ENCODE measurements at places on chromosomes 12 and 14. TPM values are rescaled to one million over a fixed set of nuclear protein-coding genes. Genes with fewer than 3 reads are reported as not detected.
A peak's percentile ranks its signal among the peaks of the same experiment; 100 is the strongest.

The OR4E2 gene
- not detected for total RNA-seq

- DNase-seq = peak; percentile 90
These were observed 279.1 kb downstream of the TTC6 start for GRCh38 chr14:37874429-37875109.

The KRT77 gene
- total RNA-seq = not detected

The BICDL1 gene
- total RNA-seq = 9.7 TPM

- DNase-seq = no peak
These were observed 66.1 kb upstream of the BCAT1 start for GRCh38 chr12:25014961-25015360.

DNA sequence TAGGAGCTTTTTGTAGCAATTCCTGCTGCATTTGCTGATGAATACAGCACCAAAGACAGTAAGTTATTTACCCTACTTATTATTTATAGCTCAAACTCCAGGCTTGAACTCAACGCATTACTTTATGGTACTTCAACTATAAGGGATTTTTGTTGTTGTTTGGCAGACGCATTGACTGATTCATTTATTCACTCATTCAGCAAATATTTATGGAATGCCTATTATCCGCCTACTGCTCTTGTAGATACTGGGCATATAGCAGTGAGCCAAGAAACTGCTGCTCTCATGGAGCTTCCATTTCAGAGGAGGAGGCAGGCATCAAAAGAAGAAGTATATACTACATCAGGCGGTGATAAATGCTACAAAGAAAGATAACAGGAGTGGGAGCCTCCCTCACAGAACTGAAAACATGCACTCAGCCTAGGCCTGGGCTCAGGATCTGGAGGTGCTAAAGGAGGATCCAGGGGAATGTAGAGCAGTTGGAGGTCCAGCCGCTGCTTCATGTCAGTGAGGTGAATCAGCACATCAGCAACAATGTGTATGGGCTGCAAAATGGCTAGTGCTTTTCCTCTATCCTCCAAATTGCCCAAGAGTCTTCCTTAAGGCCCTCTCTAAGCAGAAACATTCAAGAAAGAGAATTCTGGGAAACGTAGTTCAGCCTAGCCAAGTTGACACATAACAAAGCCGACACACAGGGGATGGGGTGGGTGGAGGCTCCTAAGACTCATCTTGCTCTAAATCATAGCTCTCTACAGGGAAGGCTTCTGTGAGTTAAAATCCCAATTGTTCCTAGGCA, 157.5 kb downstream of the NRXN3 start:
- no peak for DNase-seq

DNA sequence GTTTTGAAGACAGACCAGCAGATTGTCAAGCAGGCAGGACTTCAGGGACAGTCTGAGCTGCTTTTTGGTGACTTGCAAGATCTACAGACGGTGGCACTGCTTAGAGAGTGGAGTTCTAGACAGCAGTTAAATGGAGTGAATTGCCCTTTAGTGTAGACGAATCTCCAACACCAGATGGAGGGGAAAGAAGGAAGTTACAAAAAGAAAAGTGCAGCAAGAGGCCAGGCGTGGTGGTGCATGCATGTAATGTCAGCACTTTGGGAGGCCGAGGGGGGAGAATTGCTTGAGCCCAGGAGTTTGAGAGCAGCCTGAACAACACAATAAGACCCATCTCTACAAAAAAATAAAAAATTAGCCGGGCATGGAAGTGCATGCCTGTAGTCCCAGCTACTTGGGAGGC, 8.4 kb upstream of the HHIPL1 start:
- DNase-seq = no peak

Data from HepG2 (cell line).